ENCODE measurements at places on chromosomes 3 and 15.

GRCh38 chr3:143856252-143856970 is 8.1 kb upstream of the SLC9A9 start:
- DNase-seq = no peak

- peak; percentile 77 for DNase-seq
Measured at GRCh38 chr3:134330883-134331810, 43.1 kb downstream of the AMOTL2 start.

- DNase-seq = no peak
Measured at GRCh38 chr3:158148218-158148617, 38.3 kb downstream of the RSRC1 start.

DNA sequence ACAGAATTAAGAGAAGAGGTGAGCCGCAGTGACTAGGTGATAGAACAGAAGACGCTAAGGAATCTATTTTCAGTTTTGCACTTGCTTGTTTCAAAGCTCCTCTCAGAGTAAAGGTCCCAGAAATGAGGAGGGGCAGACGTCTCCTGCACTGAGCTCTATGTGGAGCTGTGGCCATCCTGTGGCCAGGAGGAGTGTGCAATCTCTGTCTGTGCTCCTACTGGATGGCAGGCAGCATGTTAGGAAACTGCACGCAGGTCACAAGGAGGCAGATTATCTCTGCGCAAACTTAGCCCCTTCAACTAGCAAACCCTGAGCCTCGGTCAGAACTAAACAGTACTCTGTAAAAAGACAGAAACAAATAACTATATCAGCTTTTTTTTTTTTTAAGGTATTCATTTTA is 31.1 kb upstream of the PPIB start:
- peak; percentile 51 for DNase-seq

GRCh38 chr3:19489936-19490335 is 341.6 kb downstream of the KCNH8 start:
- DNase-seq = peak; percentile 50

- no peak for DNase-seq
Measured at GRCh38 chr15:50576166-50576565, 29.7 kb upstream of the USP50 start.

- no peak for DNase-seq
Measured at GRCh38 chr15:45653702-45654424, 19.0 kb downstream of the SQOR start.

GRCh38 chr3:87867001-87867400 is 191.8 kb downstream of the CGGBP1 start:
- no peak for DNase-seq

DNA sequence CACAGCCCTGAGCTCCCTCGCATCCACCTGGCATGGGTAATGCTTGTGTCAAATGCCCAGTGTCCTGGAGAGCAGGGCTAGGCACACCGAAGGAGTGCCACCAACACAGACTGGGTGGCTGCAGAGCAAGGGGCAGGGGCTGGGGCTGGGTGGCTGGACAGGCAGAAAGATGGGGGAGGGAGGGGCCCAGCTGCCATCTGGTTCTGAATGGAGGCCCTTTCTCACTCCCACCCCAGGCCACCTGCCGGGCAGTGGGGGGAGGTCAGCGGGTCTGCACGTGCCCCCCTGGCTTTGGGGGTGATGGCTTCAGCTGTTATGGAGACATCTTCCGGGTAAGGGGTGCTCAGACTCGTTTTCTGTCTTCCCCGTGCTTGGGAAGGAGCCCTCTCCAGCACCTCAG is 17.0 kb downstream of the STAB1 start:
- DNase-seq = no peak

DNA sequence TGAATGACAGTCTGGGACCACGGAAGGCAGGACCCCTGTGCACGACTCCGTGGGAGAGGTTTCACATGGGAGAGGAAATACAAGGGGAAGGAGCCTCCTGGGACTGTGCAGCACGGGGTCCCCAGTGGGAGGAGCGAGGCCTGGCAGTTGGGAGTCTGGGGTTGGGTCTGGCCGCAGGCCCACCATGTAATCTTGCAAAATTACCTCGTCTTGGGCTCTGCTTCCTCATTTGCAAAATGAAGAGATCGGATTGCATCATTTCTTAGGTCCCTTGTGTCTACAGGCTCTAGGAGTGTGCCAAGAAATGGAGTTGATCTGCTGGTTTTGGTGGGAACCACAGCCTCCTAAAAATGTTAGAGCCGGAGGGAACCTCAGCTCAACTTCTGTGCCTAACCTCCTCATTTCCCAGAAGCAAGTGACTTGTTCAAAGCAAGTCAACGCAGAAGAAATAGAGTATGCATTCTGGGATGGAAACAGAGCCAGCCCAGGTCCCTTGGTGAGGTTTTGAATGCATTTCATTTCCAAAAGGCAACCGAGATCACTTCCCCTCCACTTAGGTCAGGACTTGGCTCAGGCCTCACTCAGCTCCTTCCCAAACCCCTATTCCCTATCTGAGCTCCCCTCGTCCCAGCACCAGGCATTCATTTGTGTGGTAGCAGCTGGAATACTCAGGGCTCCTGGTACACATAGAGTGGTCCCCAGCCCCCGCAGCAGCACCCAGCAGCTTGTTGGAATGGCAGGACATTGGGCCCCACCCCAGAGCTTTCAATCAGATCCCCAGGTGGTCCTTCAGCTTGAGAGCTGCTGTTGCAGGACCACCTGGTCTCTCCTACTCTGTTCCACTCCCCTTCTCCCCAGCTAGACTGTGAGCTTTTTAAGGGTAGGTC is 267.7 kb downstream of the XXYLT1 start:
- DNase-seq = peak; percentile 34

GRCh38 chr3:27666708-27667107 is 55.4 kb downstream of the EOMES start:
- DNase-seq = peak; percentile 92

DNA sequence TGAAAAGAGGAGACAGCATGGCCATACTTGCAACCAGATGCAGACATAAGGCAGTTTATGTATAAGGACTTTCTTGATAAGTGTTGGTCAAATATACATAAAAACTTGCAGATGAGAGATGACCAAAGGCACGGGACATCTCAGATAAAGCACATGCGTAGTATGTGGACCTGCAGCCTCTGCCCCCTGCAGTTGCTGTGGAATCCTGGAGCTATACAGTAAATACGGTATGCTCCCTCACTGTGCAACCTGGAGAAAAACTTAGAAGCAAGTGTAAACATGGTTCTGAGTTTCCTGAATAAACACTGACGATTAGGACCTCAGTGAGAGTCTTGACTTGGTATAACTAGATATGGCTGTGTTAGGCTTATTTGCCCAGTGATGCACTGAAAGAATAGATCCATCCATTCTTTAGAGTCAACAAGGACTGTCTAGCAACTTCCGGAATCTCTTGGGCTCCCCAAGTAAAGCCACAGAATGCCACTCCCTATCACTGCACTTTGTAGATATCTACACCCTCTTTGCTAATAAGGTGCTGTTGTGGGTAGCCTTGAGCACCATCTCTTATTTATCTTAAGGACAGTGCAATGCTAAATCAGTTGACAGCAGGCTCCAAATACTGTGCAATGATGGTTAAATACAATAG is 40.2 kb downstream of the GJD2 start:
- no peak for DNase-seq

GRCh38 chr15:94547711-94548110 is 316.4 kb downstream of the MCTP2 start:
- DNase-seq = no peak

- no peak for DNase-seq
Measured at GRCh38 chr15:80659375-80659774, 35.7 kb upstream of the ABHD17C start.

- no peak for DNase-seq
Measured at GRCh38 chr3:51163051-51163450, 222.0 kb upstream of the MANF start.

- peak; percentile 82 for DNase-seq
Measured at GRCh38 chr3:128559486-128560225, 66.7 kb upstream of the GATA2 start.

DNA sequence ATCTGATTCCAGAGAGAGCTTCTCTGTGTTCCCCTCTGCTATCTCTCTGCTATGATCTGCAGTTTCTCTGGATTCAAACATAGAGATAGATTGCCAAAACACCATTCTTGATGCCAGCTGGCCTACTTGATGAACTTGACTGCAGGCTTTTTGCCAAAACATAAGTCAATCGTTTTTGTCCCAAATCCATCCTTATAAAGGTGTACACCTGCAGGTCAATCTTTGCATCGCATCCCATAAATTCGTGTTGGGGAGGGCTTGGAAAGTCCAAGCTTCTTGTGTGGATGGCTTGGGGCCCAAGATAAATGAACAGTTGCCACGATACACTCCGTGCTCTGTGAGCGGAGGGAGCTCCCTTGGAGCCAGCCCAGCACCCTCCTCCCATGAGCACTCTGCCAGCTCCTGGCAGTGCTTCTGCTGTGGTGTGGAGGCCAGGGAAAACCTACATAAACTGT is 2.7 kb downstream of the CERS3 start:
- no peak for DNase-seq

DNA sequence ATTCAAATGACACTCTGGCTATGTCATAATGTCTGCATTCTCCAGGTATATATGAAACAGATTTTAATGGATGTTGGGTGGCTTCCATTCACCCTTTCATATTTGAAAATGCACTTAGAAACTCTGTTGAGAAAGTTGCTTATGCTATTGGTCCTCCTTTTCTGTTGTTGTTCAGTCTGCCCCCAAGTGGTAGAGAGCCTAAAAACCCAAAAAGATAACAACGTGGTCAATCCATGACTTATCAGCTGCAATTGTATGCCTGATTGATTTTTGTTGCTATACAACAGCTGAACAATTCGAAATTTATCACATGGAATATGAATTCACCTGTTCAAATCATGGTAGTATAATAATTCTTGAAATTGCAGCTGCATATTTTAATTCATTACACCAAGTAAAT is 279.8 kb downstream of the ROBO2 start:
- DNase-seq = peak; percentile 53

DNA sequence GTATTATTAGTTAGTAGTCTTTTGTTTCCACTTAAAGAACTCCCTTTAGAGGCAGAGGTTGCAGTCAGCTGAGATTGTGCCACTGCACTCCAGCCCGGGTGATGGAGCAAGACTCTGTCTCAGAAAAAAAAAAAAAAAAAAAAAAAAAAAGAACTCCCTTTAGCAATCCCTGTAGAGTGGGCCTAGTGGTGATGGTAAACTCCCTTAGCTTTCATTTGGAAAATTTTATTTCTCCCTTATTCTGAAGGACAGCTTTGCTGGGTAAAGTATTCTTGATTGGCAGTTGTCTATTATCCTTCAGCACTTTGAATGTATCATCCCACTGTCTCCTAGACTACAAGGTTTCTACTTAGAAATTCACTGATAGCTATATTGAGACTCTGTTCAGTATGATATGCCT is 46.0 kb downstream of the RPL39L start:
- DNase-seq = no peak

DNA sequence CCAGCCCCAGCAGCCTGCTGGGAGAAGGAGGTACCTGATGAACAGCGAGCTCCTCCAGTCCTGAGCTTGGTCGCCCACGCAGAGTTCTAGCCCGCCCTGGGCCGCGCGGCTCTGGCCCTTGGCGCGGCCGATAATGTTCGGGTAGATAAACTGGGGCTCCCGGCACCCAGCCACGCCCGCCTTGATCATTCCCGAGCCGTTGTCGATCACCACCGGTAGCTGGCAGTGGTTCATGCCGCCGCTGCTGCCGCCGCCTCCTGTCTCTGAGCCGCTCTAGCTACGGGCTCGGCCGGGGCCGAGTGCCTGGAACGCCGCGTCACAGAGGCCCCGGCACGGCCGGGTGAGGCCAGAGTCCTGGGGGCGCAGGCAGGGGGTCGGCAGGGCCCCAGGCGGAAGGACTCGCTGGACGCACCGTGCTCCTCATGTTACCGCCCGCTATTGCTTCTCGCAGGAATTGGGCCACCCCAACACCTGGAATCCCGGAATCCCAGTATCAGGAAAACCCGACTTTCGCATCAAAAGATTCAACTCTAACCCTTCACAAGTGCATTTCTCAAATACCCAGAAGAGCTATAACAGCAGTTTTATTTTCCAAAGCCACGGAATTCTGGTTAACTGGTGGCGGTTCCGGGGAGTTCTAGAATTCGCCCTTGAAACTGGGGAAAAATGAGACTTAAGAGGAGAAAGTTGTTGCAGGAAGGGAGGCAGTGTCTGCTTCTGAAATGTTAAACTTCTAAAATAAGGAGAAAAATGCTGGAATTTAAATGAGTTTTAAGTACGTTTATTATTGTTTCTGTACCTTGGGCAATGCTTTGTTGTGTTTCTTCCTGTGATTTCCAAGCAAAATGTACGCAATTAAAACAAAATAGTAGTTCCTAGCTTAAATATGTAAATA is at the start of gene ACTRT3:
ACTRT3 (minus strand) TSS at position 275 of the 895 bp plus-strand sequence; CDS start at position 234, 41 bp downstream.
- DNase-seq = peak; percentile 94

- no peak for DNase-seq
Measured at GRCh38 chr3:151282921-151283320, 4.6 kb upstream of the P2RY14 start.

DNA sequence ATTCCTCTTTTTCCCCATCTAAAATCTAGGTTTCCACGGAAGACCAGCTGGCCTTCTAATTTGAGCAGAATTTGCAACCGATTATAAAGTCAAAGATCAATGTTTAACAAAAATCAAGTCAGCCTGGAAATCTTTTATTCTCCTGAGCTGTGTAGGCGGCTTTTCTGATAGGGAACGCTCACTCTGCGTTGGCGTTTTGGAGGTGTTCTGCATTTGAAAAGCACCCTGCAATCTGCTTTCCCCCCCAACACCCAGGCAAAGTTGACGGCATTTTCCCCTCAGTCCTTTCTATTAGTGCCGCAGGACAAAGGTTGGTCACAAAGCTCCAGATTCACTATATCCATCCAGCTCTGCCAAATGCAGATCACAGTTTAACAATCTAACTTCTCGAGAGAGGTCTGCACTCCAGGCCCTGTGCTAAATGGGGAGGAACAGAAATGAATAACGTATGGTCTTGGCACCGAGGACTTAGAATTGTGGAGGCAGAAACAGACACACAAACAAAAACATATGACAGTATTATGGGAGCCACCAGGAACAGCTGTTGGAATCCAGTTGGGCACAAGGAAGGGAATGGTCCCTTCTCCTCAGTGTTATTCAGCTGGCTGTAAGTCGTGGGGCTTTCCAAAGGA is 50.4 kb upstream of the LARS2 start:
- no peak for DNase-seq

DNA sequence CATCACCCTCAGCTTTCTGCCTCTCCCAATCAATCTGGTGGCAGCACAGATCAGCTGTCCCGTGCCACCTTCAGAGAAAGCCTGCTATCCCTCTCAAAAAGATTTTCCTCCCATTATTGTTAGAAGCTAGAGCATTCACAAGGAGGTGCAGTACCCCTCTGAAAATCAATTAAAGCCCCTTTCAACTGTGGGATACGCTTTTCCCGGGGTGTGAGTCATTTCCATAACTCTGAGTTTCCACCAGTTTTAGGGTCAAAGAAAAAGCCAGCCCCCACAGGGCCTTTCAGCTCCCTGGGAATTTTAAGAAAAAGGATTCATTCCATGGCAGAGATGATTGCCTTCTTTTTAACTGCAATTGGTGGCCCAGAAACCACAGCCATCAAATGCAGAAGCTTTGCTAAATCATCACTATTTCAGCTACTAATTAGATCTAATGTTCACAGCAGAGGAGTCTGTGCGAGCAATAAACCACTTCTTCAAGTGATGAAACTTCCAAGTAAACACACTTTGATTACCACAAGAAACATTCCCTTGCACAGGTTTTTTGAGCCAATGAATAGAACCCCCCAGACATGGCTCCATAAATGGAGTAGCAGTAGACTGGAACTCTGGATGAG is 270.0 kb upstream of the TPRG1 start:
- DNase-seq = no peak

Data from endodermal cell (in vitro differentiated cells).